Progenitor cell of endocrine pancreas (in vitro differentiated cells): ENCODE measurements at places on chromosomes 1 and 21.

DNA sequence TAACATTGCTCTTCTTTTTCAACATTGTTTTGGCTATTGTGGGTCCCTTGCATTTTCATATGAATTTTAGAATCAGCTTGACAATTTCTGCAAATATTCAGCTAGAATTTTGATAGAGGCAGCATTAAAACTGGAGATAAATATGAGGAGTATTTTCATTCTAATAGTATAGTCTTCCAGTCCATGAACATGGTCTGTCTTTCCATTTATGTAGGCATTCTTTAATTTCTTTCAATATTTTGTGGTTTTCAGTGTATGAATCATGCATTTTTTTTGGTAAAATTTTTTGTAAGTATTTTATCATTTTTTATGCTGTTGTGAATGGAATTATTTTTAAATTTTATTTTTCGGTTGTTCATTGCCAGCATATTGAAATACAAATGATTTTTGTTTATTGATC is 97.2 kb downstream of the DNAH14 start:
- no peak for DNase-seq
- H3K27me3 ChIP-seq, result no peaks in the 10 kb centered on the region
- peaks cover 32% of the 10 kb centered on the region for H3K36me3 ChIP-seq
- H3K27ac ChIP-seq, result no peak overlapping the region
- no peak overlapping the region for H3K4me3 ChIP-seq

DNA sequence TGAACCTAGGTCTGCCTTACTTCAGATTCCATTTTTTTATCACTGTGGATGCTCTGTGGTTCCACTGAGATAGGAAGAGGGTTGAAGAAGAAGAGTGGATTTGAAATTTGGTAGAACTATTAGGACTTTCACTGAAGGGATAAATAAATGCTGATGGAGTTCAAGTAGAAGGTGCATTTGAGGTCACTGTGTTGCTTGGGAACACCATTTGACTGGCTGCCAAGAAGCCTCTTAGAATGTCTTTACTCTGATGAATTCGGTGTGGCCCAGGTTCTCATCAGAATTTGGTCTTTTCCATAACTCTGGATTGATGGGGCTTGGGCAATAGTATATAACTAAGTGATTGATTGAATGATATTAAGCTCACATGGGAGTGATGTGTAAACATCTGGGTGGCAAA is 11.9 kb downstream of the XPR1 start:
- no peak for DNase-seq
- H3K36me3 ChIP-seq, result peaks cover 9% of the 10 kb centered on the region
- H3K27me3 ChIP-seq, result no peaks in the 10 kb centered on the region
- peak overlapping the region; percentile 26 for H3K27ac ChIP-seq
- peaks cover 39% of the 10 kb centered on the region for H3K4me1 ChIP-seq
- H3K4me3 ChIP-seq, result no peak overlapping the region

DNA sequence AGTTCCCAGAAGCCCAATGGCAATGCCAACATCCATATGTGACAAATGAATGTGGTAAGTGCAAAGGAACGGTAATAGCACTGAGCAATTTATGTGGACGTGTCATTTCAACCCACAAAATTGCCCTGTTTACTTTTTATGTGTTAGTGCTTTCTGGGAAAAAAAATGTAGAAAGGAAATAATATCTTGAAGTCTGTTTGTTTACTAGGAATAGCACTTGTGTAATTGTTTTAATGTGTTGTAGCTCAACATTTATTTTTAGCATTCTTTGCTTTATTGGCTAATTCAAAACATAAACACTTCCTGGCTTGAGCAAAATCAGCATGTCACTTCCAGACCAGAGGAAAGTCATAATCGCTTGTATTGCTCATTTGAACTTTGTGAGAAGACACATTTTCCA is 224.8 kb upstream of the KCNK2 start:
- no peak for DNase-seq
- no peak overlapping the region for H3K27ac ChIP-seq
- H3K27me3 ChIP-seq, result no peaks in the 10 kb centered on the region
- no peaks in the 10 kb centered on the region for H3K36me3 ChIP-seq

DNA sequence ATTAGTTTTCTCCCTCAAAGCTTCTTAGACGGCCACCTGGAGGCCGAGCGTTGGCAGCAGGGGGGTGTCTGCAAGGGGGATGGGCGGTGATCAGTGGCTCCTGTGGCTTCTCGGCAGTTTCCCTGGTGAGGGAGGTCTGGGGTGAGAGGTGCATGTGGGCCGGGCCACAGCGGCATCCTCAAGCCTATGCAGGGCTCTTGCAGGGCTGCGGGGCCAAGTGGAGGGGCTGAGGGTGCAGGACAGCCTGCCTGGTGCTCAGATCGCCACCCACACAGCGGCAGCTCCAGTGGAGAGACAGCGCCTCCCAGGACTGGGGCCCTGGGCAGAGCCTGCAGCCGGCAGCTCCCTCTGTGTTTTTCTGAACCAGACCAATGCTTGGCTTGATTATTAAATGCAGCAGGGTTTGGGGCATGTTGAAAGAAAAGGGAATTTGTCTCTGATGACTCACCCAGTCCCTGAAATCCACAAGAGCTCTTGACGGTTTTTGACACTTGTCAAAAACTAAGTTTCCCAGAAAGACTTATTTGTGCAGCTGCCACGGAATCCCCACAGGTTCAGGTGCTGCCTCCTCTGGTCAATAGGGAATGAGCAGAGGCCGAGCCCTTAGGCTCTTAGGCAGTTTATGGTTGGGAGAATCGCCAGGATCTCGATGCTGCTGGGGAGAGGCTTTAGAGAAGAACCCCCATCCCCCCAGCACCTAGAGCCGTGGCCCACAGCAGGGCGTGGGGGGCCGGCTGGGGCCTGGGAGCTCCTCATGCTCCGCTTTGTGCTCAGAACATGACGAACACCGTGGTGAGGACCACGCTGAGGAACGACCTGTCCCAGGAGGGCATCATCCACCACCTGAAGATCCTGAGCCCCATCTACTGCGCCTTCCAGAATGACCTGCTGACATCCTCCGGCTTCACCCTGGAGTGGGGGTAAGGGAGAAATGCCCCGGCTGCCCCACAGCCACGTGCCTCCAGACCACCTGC is 54.7 kb downstream of the UMODL1 start:
- no peak overlapping the region for H3K27ac ChIP-seq
- H3K4me1 ChIP-seq, result peaks cover 5% of the 10 kb centered on the region
- DNase-seq, result no peak
- no peak overlapping the region for H3K4me3 ChIP-seq
- H3K36me3 ChIP-seq, result no peaks in the 10 kb centered on the region

- peaks cover 3% of the 10 kb centered on the region for H3K4me1 ChIP-seq
- no peak overlapping the region for H3K4me3 ChIP-seq
- DNase-seq, result no peak
- H3K27ac ChIP-seq, result no peak overlapping the region
- peaks cover 6% of the 10 kb centered on the region for H3K36me3 ChIP-seq
Measured at GRCh38 chr1:173114346-173114745, 63.6 kb upstream of the TNFSF18 start.

DNA sequence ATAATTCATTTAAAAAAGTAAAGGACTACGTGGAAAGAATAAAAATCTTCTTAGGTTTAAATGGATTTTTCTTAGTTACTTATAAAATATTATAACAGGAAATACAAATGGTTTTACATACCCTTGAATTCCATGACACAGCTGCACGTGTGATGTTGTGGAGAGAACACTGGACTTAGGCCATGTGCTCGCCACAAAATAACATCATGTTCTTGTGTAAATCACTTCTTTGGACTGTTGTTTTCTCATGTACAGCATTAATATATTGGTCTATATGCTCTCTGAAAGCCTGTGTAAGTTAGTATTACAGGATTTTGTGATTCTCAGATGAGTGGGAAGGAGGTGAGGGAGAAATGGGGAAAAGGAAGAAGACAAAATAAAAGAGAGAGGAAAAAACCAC is 228.2 kb downstream of the DNM3 start:
- no peaks in the 10 kb centered on the region for H3K27me3 ChIP-seq
- H3K36me3 ChIP-seq, result no peaks in the 10 kb centered on the region
- H3K27ac ChIP-seq, result no peak overlapping the region
- peaks cover 5% of the 10 kb centered on the region for H3K4me1 ChIP-seq
- DNase-seq, result no peak

GRCh38 chr1:9440763-9441194 is 98.5 kb upstream of the SLC25A33 start:
- DNase-seq, result no peak
- H3K36me3 ChIP-seq, result no peaks in the 10 kb centered on the region
- H3K27me3 ChIP-seq, result peaks cover 3% of the 10 kb centered on the region
- peak overlapping the region; percentile 30 for H3K27ac ChIP-seq
- H3K4me3 ChIP-seq, result no peak overlapping the region
- H3K4me1 ChIP-seq, result peaks cover 47% of the 10 kb centered on the region

DNA sequence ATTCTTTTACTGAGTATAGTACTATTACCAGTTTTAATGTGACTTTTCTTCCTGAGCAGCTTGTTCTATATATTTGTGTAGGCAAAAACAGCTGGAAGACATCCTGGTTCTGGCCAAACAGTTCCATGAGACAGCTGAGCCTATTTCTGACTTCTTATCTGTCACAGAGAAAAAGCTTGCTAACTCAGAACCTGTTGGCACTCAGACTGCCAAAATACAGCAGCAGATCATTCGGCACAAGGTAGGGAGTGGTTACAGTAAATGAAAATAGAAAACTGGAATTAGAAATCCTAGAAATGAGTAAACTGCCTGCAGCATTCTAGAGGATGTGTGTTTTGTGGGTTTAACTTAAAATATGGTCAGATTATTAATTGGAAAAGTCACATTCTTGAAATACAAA is 64.1 kb upstream of the BMP8A start:
- H3K27ac ChIP-seq, result peak overlapping the region; percentile 29
- no peak for DNase-seq
- H3K4me1 ChIP-seq, result peaks cover 8% of the 10 kb centered on the region
- H3K36me3 ChIP-seq, result peaks cover 46% of the 10 kb centered on the region
- no peaks in the 10 kb centered on the region for H3K27me3 ChIP-seq

DNA sequence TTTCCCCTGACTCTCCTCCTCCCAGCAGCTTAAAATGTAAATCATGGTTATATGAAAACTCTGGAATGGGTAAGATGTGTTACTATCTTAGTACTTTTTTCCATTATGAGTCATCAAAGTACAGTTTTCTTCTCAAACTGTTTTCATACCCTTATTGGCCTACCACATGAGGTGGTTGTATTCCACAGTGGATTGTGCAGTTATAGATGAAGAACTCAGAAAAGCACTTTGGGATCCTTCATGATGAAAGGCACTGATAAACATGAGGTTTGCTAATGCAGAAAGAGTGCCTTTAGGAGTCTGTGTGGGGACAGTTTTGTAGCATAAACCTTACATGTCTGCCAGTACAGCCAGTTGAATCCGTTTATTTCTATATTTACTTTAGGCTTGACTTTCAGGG is 32.0 kb upstream of the MYOCOS start:
- H3K27ac ChIP-seq, result no peak overlapping the region
- no peak overlapping the region for H3K4me3 ChIP-seq
- DNase-seq, result no peak
- H3K27me3 ChIP-seq, result no peaks in the 10 kb centered on the region
- peaks cover 37% of the 10 kb centered on the region for H3K36me3 ChIP-seq
- peaks cover 8% of the 10 kb centered on the region for H3K4me1 ChIP-seq

DNA sequence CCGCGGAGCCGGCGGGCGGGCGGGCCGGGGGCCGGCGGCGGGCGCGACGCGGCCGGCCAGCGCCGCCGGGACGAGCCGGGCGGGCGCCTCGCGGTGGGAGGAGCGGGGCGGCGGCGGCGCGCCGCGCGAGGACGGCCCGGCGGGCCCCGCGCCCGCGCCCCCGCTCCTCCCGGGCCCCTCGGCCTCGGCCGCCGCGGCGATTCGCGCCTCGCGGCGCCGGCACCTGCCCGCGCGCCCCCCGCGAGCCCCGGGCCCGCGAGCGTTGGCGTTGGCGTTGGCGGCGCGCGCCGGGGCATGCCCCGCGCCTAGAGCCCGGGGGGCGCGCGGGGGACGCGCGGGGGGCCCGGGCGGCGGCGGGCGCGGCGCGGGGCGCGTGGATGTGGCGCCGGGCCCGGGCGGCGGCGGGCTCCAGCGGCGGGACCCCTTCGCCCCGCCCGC is at the start of gene SKI:
TSS of gene SKI (plus strand) at position 163 of the 438 bp plus-strand sequence. CDS start 448 bp downstream, outside the sequence.
- H3K36me3 ChIP-seq, result no peaks in the 10 kb centered on the region
- H3K27me3 ChIP-seq, result no peaks in the 10 kb centered on the region
- no peak for DNase-seq
- peak within 1 kb of the TSS; percentile 94 for H3K4me3 ChIP-seq
- peak within 1 kb of the TSS; percentile 94 for H3K27ac ChIP-seq

DNA sequence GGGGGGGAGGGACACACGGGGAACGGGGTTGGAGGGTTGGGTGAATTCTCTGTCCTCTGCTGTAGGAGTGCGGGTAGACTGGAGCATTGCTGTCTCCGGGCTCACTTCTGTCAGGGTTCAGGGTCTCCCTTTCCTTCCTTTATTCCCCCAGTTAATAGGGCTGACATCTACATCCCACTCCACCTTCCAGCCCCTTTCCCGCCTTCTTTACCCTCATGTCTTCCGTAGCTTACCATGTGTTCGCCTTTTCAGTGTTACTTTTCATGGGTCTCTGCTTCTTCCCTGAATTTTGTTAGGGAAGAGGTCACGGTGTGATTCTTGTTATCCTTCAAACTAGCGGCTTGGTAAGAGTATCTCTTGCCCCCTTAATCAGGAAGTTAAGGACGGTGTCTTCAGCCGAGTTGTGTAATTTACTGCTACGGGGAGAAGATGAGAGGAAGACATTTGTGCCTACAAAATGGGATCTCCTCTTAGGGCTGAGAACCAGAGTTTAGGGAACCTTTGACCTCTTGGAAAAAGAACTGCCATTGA is 917 bp downstream of the RAP1A start:
- H3K36me3 ChIP-seq, result no peaks in the 10 kb centered on the region
- peaks cover 6% of the 10 kb centered on the region for H3K27me3 ChIP-seq
- DNase-seq, result no peak
- H3K27ac ChIP-seq, result peak overlapping the region; percentile 17
